ENCODE measurements at places on chromosomes 7 and 10.

GRCh38 chr7:3003936-3004335, 39.7 kb downstream of the CARD11 start:
- DNase-seq: no peak

GRCh38 chr7:101857358-101857811, 40.0 kb downstream of the CUX1 start:
- DNase-seq: no peak

DNA sequence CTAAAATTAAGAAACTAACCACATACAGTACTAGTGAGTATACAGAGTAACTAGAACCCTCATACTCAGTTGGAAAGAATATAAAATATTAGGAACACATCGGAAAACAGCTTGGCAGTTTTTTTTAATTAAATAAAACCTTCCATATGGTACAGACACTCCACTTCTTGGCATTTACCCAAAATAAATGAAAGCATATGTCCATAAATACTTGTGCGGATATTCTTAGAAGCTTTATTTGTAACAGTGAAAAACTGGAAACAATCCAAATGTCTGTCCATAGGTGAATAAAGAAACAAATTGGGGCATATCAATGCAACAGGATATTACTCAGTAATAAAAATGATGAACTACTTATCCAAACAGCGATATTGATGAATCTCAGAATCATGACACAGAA, 410.0 kb downstream of the HTR7 start:
- DNase-seq: no peak

GRCh38 chr10:86666538-86666937, 1.8 kb upstream of the LDB3 start:
- no peak for DNase-seq

DNA sequence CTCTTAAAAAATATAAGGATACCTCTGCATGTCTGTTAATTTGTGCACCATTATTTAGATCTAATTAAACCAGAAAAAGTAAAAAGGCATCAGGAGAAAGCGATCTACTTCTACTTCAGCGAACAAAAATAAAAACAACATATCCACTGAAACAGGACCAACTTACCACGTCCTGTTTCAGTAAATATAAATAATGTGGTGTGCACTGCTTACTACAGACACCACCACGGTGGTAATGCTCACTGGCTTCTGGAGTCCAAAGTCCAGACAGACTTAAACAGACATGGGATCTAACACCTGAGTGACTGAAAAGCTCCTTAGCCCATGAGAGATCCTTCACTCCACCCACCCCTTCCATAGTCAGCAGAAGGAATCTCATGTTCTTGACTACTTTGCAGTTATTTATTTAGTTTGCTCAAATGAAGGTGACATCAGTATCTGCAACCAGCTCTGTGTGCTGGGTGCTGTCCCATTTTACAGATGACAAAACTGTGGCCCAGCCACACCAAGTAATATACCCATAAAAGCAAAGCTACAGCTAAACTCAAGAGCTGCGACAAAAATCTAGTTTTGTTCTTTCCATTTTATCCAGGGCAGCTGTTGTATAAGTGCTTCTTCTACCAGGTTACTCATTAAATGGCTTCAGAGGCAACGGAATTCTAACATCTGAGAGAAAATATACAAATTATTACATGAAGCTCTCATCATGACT, 62.1 kb upstream of the NCAPG2 start:
- no peak for DNase-seq

DNA sequence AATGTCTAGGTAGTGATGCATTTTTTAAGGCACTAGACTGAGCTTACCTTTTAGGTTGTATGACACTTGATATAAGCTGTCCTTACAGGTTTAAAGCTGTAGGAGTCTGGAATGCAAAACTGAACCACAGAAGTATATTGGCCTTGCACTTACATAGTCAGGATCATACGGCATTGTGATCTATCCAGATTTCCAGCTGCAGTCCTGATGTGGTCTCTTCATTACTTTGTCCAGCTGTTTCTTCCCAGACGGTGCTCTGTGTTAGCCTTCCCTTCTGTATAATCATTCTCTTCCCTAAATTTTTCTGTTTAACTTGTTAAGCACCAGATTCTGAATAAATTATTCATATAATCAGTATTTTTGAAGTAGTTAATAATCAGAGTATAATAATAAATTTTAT, 67.1 kb downstream of the AUTS2 start:
- no peak for DNase-seq

DNA sequence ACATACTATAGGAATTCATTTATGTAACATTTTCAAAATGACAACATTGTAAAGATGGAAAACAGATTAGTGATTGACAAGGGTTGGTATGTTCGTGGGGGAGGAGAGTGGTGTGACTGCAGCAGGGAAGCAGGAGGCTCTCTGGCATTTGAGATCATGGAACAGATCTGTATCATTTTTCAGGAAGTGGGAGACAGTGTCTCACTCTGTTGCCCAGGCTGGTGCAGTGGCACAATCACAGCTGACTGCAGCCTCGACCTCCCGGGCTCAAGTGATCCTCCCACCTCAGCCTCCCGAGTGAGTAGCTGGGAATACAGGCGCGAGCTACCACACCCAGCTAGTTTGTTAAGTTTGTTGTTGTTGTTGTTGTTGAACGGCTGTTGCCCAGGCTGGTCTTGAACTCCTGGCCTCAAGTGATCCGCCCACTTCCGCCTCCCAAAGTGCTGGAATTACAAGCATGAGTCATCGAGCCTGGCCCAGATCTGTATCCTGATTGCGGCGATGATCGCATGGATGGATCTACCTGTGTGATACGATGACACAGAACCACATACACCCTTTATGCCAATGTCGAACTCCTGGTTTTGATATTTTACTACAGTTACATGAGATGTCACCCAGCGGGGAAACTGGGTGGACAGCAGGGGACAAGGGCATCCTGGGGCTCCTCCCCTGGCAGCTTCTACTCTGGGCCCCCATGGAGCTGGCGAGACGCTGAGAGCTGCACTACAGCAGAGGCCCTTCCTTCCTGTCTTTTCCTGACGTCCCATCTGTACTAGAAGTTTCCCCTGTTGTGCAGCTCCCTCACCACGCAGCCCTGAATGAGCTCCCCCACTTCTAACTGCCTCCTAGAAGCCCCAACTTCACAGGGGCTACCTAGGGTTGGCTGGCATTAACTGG, 12.3 kb upstream of the CYTH3 start:
- no peak for DNase-seq

- peak; percentile 11 for DNase-seq
Measured at GRCh38 chr7:69166979-69167516, 431.2 kb upstream of the AUTS2 start.

GRCh38 chr7:93053209-93053948, 64.4 kb downstream of the SAMD9 start:
- no peak for DNase-seq

DNA sequence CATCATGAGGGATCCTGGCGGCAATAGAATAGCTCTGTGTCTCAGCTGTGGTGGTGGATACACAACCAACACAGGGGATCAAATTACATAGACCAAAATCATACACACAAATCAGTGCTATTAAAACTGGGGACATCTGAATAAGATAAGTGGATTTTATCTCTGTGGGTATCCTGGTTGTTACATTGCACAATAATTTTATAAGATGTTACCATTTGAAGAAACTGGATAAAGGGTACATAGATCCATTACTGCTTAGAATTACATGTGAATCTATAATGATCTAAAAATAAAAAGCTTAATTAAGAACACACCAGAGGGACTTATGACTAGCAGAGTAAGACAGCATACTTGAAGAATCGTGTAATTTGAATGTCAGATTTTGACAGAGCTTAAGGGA, 8.2 kb upstream of the FAM3C start:
- DNase-seq: no peak

DNA sequence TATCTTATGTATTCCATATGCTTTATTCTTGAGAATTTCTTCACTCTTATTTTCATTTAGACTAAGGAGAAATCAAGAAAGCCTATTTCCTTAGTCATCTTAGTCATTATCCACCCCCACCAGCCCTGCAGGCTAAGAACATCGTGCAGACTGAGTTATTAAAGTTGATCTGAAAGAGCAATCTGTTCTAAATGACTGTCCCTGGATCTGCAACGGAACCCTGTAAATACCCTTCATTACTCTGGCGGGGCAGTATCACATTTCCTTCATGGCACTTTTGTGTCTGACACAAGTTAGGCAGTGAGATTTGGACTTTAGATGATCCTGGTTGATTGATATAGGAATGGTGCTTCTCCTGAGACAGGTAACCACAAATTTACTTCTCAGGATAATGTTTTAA, 3.5 kb upstream of the MYPN start:
- DNase-seq: no peak

GRCh38 chr7:38242814-38243213, 30.6 kb downstream of the TARP start:
- DNase-seq: no peak

DNA sequence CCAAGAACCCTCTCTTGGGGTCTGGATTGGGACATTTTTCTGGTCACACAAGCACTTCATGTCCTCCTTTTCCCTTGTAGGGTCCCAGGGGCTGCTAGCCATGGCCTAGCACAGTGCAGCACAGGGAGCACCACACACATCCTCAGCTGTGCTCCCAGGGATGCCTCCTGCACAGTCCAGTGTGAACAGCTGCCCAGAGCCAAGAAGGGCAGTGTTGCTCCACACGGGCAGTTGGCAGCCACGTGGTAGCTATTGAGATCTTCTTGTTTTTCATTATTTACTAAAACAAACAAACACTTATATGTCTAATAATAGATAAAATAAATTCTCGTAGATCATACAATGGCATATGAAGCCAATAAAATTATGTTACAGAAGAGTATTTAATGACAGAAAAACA, 13.9 kb upstream of the LANCL2 start:
- no peak for DNase-seq

DNA sequence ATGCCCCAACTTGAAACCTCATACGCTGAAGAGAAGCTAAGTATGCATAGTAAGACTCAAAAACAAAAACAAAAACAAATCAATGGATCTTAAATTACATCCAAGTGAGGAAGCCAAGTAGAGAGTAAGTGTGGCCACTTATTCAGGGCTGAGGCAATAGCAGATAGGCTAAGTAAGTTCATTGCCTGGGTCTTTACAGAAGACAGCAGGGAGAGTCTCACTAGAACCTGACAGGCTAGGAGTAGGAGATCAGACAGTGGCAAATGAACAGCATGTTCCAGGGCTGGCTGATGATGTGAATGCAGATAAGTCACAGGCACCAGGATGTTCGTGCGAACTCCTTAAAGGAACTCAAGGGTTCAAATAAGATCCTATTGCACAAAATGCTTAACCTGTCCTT, 568.6 kb downstream of the KCNMA1 start:
- no peak for DNase-seq

DNA sequence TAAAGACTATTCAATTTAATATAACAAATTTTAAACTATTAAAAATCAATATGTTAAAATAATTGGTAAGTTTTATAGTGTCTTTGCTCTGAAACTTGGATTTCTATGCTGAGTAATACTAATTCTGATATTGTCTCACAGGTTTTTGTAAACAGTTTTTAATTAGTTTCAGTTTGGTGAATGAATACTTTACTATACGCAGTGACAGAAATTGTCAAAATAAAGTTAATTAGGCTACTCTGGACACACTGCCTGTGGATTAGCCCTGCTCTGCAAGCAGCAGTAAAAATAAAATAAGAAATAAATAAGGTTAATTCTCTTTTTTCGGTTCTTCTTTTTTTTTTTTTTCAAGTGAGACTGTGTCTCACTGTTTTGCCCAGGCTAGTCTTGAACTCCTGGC, 105.3 kb downstream of the ANKRD61 start:
- no peak for DNase-seq

DNA sequence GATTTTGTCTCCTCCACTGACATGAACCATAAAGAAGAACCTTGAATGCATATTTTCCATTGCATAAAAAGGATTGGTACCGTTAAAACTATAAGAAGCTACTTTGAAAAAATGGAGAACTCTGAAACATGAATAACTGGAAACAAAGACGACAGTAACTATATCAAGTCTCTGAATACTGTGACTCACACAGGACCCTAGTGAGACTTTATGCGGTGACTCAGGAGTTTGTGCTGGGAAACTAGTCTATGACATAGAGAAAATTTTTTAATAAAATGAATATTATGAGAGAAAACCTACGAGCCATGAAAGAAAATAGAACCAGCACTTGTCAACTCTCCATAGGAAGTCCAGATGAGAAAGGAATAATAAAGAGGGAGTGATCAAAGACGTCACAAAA, 339.9 kb upstream of the ADARB2 start:
- DNase-seq: no peak

DNA sequence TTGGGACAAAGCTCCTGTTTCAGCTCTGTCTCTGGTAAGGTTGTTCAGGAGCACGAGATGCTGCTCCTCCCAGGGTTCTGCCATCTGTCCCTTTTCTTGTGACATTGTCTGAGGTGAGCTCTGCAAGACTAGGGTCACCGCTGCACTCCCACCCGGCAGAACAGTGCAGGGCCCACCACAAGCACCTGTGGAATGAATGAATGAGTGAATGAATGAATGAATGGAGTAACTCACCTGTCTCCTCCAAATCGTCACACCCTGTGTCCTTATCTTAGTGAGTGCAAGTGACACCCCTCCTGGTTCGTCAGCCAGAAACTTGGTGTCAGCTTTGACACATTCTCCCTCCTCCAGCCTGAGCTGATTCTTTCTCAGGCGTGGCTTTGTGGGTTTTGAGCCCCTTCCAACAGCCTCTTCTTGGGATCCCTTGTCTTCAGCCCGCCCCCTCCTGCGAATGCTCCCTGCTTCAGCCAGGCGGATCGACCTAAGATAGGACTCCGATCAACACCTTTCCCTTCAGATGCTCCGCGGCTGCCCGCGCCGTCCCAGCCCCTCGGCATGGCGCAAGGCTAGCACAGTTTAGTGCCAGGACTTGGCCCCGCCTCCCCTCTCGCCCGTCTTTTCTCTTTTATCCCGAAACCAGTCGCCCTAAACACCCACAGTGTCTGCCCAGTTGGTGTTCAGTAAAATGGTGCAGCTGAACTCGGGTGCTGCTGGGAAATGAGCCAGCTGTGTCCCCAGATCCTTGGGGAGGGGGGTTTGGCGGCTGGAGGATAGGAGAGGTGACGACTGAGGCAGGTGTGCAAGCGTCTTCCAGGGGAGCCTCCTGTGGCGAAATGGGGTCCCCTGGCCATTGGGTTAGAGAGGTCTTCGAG, 89.3 kb downstream of the BEND7 start:
- peak; percentile 54 for DNase-seq

DNA sequence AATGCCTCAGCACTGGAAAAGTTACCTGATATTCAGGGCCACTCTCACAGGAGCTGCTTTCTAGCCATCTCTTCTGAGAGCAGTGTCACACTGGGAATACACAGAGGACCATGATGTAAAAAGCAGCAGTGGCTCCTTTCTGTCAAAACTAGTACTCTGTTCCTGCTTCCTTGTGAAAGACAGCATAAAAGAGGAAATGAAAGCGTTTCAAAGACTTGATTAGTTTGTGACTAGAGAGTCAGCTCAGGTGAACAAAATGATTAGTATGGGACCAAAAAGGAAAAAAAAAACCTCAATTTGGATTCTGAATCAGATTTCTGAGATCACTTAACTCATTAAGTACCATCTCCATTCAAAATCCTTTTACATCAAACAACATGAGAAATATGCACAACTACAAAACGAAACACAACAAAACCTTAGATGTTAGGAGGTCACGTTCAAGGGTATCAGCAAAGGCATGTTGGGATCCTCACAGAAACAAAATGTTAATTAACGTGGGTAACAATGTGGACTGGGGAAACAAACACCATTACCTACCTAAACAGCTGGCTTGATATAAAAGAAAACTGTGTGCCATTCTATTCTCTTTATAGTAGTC, 103.7 kb downstream of the MACC1 start:
- DNase-seq: no peak
